NAMALWA (cell line): ENCODE measurements at places on chromosomes 2 and 18.

- DNase-seq: peak; percentile 39
These were observed 13.5 kb upstream of the LBH start for GRCh38 chr2:30217644-30218337.

GRCh38 chr2:54164106-54164505 is 48.7 kb downstream of the ACYP2 start:
- no peak for DNase-seq

DNA sequence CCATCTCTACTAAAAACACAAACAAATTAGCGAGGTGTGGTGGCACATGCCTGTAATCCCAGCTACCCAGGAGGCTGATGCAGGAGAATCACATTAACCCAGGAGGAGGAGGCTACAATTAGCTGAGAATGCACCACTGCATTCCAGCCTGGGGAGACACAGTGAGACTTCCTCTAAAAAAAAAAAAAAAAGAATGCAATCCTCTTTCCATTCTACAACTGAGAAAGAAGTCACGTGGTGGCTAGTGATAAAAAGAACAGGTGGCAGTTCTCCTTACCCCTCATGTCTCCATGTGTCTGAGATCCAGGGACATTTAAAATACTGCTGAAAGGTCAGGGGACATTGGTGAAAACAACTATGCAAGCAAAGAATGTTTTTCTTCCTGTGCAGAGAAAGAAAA is 24.4 kb upstream of the GPR39 start:
- DNase-seq: no peak

- no peak for DNase-seq
These were observed 62.8 kb downstream of the MYO1B start for GRCh38 chr2:191308026-191308425.

- DNase-seq: peak; percentile 53
These were observed 6.5 kb downstream of the MAP4K4 start for GRCh38 chr2:101704046-101704466.

DNA sequence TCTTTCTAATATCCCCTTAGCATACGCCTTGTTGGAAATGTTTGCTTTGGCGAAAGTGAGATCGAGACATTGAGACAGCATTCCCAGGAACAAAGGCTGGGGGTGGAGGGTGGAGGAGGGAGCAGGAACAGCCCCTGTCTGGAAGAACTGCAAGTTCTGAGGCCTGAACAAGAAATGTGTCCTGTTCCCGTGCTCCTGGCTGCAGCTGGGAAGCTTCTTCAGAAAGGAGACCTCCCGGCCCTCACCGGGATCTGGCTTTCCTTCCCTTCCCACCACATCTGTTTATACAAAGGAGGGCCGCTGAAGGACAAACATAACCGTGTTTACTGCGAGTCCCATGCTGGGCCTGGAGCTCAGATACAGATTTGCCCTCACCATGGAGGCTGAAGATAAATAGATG is 35.9 kb downstream of the AFF3 start:
- DNase-seq: no peak

DNA sequence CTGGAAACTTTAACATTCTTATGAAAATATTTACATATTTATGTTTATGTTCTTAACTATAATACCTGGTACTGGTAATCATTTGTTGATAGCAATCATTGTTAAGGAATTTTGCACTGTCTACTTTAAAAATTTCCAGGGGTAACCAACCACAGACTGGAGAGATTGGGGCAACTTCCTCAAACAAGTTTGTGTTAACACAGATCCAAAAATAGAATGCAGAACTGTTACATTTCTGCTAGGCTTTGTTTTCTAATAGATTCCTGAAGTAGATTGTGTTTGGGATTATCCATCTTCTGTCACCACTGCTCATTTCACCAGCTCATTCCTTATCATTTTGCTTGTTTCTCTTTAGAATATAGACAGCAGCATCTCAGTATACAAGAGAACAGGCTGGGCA is 23.7 kb downstream of the RNF125 start:
- peak; percentile 15 for DNase-seq

GRCh38 chr18:7415081-7415894 is 151.8 kb upstream of the PTPRM start:
- DNase-seq: no peak

- no peak for DNase-seq
These were observed 18.7 kb upstream of the MAPRE2 start for GRCh38 chr18:35022426-35023001.

DNA sequence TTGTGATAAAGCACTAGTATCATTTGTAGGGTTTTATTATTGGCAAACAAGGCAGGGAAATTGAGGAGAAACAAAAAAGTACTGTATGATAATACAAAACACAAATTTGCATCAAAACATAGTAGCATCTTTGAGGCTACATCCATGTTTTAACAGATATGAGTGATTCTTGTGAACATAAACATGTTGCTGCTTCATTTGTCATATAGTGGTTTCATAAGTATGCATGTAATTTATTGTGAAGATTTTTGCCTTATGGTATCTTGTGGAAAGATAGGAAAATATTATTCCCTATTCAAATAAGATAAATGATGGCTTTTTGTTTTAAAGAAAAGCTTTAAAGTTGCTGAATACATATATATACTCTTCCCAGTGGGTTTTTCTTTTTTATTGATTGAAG is 60.3 kb downstream of the VRK2 start:
- DNase-seq: no peak

- DNase-seq: no peak
These were observed 175.6 kb upstream of the HS6ST1 start for GRCh38 chr2:128494307-128494639.

- DNase-seq: peak; percentile 82
These were observed 22.4 kb downstream of the ARL6IP6 start for GRCh38 chr2:152740743-152741328.

DNA sequence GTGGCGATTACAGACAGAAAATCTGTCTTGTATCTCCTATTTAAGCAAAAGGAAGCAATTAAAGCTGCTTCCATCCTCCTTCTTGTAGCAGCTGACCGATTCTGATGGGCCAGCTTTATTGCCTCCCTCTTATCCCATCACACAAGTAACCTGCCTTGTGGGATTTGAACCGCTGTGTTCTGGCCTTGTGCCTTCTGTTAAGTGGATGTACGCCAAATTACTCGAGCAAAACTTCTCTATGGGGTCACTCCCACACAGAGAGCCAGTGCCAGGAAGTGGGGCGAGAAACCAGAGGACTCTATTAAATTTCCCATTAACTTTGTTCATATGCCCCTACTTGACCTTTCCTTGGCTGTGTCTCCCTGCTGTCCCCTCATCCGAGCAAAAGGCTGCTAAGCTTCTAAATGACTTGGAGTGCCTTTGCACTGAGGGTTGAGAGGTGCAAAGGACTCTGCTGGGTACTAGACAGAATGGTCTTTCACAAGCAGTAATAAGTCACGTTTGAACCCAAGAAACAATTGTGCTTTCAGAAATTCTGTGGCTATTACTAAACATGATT is 672.5 kb downstream of the MBD2 start:
- no peak for DNase-seq

DNA sequence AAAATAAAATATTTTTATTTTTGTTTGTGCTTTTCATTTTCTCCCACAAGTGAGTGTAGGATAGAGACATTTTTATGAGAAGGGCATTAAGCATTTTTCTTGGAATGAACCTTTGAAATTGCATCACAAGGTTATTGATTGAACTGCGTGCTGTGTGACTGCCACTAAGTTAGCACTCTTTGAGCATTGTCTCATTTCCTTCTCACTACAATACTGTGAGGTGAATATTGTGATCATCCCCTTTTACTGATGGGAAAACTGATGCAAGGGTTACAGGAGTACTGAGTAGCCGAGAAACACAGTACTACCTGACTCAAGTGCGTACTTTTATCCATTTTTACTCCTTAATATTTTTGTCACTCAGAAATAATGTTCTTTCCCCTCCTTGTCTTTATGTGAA is 2.0 kb downstream of the NBEAL1 start:
- no peak for DNase-seq

DNA sequence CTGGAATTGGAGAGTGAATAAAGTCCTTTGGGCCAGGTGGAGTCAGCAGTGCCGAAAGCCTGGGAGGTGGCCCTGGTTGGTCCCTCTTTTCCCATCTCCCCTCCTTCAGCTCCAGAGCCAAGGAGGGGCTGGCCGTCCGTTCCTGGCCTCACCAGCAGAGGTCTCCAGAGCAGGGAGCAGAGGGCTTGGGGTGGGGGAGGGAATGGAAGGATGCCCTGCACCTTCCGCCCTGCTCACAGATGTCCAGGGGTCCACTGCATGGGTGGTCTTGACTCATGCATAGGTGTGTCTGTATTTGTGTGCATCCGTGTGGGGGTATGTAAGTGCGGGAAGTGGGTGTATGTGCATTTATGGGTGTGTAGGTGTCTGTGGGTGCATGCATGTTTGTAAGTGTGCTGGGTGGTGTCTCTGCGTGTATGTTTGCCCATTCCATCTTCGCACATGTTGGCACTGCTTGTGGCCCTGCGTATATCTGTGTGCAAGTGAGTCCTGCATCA is 201.8 kb downstream of the ZFP36L2 start:
- peak; percentile 56 for DNase-seq

GRCh38 chr2:238487134-238487533 is 60.4 kb downstream of the ASB1 start:
- DNase-seq: no peak

- DNase-seq: no peak
These were observed 4.1 kb upstream of the CD8A start for GRCh38 chr2:86794861-86795260.

DNA sequence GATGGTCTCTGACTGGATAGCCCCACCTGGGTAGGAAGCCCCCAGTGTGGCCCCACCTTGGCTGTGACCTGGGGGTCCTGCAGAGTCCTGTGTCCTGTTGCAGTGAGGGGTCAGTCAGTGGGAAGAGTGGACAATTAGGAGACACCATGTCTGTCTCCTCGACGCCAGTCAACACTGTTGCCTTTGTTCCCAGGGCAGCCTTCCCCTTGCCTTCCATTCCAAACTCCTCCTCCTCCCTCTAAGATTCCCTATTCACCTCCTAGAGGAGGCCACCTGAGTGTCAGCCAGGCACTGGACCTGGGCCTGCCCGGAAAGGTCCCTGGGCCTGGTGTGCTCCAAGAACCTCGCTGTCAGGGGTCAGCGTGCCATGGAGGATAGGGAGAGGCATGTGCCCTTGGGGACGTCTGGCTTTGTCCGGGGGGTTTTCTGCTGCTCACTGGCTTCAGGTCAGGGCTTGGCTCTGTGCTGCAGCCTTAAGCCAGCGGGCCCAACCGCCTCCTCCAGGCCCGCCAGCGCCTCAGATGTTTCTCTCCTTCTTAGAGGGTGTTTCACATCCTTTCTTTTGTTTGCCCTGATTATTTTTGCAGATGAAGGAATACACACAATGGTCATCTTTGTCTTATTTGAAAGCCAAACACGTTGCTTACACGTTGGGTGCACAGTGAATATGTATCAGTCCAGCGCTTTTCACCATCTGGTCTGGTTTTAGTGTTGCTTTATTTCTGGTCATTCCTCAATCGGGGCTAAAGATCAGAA is 68.9 kb downstream of the HPCAL1 start:
- no peak for DNase-seq

- no peak for DNase-seq
These were observed 116.5 kb upstream of the NEDD4L start for GRCh38 chr18:57927511-57927910.

DNA sequence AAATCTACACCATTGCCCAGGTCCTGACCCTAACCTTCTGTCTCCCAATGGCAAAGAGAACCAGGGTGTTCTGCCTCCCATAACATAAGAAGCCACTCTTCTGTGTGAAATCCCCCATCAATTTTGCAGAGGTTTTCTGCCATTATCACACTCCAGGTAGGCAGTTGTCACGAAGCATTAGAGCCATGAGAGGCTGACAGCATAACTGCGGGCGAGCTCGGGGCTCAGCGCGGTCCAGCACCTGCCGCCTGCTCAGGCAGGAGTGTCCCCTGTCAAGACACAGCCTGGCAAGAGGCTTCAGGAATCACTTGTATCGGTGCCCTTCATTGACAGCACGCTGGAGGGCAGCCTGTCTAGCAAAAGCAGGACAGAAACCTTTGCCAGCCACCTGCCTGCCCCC is 251.2 kb downstream of the SATB2 start:
- DNase-seq: no peak

DNA sequence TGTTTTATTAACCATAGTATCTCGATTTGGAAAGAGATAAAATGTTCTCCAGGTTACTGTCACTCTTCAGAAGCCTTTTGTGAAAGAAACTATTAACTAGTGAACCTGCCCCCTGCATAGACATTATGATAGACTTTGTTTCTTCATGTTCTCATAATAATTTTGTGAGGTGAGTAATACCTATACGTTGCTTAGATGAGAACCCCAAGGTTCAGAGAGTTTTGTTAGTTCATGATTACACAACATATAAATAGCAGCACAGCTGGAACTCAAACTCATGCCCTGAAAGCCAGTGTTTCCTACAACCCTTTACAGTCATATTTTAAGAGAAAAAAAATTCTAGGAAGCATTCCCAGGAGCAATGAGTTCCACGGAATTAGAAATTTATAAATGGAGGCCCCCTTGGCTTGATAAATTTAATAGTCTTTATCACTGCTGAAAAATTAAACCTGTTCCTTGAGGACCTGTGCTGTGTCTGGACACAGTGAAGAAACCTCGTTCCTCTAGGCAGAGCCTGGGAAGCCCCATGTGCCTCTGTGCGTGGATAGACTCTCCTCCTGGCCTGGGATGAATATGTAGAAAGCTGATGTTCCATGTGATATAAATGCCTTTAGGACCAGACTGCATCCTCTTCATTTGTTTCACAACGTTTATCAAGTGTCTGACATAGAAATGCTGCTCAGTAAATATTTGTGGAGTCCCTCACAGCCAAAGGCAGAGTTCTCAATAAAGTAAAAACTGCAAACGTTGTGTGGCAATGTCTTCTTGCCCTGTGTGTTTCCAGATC is 1257.0 kb upstream of the GYPC start:
- DNase-seq: no peak

GRCh38 chr2:6228251-6228650 is 536.1 kb downstream of the SOX11 start:
- DNase-seq: no peak

DNA sequence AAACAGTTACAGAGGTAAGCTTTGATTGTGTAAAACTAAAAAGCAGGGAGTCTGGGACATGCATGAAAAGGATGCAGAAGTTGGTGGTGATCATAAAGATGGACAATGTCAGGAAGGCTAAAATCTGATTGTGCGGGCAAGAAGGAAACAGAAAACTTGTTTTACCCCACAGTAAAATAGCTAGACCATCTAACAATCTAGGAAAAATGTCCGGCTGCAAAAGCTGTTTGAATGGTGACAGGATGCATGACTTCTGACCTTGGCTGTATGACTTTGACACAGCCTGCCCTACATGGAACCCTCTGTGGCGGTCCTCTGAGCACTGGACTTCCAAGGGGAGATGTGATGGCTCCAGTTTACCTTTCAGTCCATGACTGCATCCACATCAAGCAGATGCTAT is 93.6 kb downstream of the RAPH1 start:
- DNase-seq: no peak

DNA sequence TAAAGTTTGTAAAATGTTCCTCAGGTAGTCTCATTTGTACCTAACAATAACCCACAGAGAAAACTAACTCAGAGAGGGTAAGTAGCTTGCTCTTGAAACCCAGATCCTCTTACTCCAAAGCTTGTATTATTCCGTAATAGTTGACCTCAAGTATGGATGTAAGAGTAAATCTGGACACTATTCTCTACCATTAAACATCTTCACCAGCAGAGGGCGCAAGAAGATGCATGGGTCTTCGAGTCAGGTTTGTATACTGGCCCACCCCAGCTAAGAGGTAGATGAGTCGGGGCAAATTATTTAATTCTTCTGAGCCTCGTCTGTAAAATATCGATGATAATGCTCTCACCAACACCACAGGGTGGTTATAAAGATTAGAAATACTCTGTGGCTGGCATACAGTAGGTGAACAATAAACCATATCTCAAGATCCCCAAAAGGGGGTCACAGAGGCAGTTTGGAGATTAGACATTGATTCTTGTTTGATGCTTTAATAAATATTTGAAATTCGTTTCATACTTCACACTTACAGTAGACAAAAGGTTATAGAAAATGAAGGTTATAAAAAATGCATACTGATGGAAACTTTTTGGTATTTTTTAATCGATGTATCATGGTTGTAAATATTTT is 3.5 kb upstream of the CABLES1 start:
- DNase-seq: peak; percentile 91
